Omental fat pad (tissue), 4 donors: ENCODE measurements at places on chromosomes 11 and 22. TPM values are rescaled to one million over a fixed set of nuclear protein-coding genes. Genes with fewer than 3 reads are reported as not detected.

DNA sequence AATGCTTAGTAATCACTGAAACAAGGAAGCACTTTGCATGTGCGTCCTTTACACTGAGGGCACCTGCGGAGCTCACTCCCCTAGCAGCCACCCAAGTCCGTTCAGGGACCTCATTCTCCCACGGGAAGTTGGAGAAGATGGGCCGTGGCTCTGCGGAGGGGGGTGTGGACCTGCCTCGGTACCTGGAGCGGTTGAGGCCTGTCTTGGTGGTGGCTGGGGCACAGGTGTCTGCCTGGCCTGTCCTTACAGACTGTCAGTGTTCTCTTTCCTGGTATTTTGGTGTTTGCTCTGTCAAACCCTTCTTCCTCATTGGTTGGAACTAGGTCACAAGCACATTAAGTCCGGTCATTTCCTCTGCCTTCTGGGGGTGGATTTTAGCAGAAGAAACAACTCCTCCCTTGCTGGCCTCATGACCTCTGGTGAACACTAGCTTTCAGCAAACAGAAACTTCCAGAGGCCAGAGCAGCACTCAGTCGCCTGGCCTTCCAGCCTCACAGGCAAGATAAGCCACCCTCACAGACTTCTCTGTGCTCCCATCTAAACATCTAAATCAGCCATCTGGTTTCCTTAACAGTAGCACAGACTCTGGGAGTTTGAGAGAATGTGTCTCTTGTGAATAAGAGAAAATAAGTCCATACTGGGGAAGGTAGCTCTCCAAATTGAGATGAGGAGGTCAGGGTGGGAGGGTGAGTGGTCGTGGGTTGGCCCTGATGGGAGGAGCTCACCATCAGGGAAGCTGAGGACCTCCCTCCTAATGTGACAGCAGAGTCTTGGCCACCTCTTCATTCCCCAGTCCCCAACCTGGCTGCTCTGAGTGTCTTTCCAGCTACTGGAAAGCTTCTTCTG lies 8.6 kb downstream of the SNAP29 start:
- DNase-seq, result no peak

GRCh38 chr11:2558861-2559526 lies 114.2 kb downstream of the KCNQ1 start:
- no peak for DNase-seq

DNA sequence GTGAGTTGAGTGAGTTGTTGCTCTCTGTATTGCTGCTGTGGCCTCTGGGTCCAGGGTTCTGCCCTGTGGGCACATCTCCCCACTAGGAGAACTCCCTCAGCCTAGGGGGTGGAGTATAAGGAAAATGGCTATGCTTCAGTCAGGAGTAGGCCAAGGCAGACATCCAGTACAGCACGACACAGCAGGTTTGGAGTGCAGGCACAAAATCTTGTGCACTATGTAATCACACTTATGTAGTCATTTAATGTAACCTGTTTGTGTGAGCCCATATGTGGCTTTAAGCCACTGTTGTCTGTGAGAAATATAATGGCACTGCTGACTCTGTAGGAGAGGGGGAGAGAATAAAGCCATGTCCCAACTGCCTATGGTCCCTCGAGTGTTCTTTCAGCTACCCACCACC lies 90.1 kb downstream of the CCDC83 start:
- no peak for DNase-seq

DNA sequence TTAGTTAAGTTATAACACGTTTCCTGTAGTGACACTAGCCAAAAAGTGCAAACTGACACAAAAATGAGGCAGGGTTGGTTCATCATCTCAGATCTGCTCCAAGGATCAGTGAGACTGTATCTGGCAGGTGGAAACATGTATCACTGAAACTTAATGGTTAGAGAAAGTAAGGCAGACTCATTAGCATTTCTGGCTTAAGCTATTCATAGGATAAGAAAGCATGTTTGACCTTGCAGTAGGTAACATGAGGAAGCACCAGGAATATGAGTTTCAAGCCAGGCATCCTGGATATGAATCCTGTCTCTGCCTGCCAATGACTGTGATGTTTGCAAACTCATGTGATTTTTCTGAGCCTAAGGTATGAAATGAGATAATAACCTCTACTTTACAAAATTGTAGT lies 732.1 kb downstream of the NELL1 start:
- DNase-seq, result no peak

DNA sequence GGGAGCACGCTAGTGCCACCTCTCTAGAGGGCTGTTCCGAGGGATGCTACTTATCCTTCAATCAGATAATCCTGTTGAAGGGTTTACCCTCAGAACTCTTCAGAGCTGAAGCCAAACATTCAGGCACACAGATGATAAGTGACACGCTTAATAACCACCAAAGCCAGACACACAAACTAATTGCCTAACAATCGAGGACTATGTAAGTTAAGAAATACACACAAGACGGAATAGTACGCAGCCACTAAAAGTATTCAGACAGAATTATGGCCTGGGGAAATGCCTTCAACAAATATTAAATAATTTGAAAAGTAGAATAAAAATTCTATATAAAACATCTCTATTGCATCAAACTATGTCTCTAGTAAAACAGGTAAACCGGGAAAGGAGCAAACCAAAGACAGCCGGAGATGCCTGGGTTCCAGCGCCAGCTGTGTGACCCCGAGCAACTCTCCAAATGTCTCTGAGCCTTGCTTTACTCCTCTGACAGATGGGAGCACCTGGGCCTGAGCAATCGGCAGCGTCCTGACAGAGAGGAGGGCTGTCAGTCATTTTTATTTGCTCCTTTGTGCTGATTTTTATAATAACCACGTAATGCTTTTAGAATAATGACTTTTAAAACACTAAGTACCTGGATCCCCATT lies 11.3 kb downstream of the LRFN4 start:
- no peak for DNase-seq

Gene GRAMD1B
- 5.7 TPM for total RNA-seq

- DNase-seq, result no peak
These were observed 44.0 kb downstream of the LIF start for GRCh38 chr22:30202531-30203006.

Gene BIRC3
- 8.3 TPM for total RNA-seq

DNA sequence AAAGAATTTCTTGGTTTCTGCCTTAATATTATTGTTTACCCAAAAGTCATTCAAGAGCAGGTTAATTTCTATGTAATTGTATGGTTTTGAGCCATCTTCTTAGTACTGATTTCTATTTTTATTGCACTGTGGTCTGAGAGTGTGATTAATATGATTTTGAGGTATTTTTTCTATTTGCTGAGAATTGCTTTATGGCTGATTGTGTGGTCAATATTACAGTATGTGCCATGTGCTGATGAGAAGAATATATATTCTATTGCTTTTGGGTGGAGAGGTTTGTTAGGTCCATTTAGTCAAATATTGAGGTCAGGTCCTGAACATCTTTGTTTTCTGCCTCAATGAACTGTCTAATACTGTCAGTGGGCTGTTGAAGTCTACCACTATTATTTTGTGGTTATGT lies 20.7 kb upstream of the RAB38 start:
- DNase-seq, result no peak

GRCh38 chr11:79060081-79060953 lies 380.5 kb downstream of the TENM4 start:
- no peak for DNase-seq

- no peak for DNase-seq
These were observed 260.2 kb upstream of the ISX start for GRCh38 chr22:34805771-34806170.

GRCh38 chr11:35619855-35620640 lies 1.8 kb downstream of the FJX1 start:
- no peak for DNase-seq

- DNase-seq, result no peak
These were observed 383.0 kb upstream of the NARS2 start for GRCh38 chr11:78957476-78958245.

Gene PATL1
- 15.9 TPM for total RNA-seq

DNA sequence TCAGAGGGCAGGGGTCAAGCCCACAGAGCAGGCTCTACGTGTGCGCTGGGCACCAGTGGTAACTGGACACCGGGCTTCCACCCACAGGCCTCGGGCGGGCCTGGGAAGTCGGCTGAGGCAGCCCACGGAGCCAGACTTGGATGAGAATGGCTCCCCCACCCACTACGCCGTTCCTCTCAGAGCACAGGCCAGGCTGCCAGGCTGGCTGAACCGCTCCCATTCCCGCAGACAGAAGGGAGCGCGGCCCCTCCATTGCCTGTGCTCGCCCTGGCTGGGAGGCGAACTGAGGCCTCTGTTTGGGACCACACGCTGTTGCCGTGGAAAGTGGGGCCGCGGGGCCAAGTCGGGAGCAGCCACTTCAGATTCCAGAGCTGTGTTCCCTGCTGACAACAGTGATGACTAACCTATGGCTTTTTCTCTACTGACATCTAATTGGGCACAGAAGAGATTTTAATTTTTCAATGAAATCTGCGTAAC lies 63.9 kb downstream of the MYH9 start:
- no peak for DNase-seq

Gene OR2D2
- total RNA-seq, result not detected

GRCh38 chr22:46803031-46803880 lies 40.8 kb downstream of the TBC1D22A start:
- no peak for DNase-seq

Gene PATE4
- not detected for total RNA-seq

Gene FTH1
- total RNA-seq, result 3,657 TPM

DNA sequence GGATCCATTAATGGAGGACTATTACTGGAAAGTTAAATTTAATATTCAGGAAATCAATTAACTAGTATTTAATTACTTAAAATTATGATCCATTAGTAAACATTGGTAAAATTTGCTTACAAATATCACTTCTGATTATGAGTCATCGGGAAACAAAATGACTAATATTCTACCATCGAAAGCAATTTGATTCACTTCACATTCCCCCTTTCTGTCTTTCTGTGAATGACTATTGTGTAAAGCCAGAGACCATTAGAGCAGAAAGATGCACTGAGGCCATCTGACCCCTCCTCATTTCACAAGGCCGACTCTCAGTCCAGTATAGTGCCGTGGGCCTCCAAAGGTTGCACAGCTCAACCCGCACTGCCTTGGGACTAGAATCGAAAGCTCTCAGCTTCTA lies 619.0 kb downstream of the OPCML start:
- DNase-seq, result no peak

DNA sequence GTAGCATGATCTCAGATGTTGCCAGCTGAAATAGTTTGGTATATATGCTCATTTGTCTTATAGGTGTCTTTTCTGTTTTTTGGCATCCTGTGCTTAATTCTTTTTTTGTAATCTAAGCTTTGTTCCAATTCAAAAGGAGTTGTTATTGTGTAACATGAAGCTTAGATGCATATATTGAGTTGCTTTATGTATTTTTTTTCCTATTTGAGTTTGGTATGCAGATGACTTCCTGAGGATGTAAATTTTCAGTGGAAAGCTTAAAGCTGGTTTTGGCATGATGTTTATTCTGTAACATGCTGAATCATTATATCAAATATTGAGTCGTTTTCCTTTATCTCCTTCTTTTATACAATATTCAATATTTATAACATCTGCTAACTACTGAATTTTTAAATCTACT lies 69.4 kb downstream of the DDX10 start:
- DNase-seq, result no peak

GRCh38 chr11:101872171-101872882 lies 42.5 kb upstream of the CEP126 start:
- DNase-seq, result no peak

GRCh38 chr11:117075186-117075585 lies 23.0 kb downstream of the SIK3 start:
- DNase-seq, result no peak

GRCh38 chr11:76841923-76842452 lies 18.7 kb upstream of the ACER3 start:
- DNase-seq, result no peak

Gene PGA5
- 4.3 TPM for total RNA-seq

DNA sequence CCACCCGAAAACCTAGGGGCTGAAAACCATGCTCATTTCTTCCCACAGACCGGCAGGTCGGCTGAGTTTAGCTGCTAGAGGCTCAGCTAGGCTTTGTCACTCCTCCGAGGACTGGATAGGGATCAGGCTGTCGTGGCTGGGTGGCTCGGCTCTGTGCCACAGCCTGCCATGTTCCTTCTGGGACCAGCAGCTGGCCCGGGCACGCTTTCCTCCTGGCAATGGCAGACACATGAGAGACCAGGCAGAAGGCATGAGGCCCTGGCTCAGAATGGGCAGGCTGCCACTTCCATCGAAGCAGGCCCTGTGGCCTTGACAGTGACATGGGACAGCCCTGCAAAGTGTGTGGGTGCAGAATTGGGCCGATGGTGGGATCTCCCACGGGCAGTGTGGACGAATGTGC lies 20.9 kb downstream of the PARVG start:
- no peak for DNase-seq

Gene VPREB3
- total RNA-seq, result not detected
